ENCODE measurements at places on chromosomes 16 and 17.

GRCh38 chr16:78892951-78893733, 707.4 kb downstream of the MAF start:
- no peak for DNase-seq

DNA sequence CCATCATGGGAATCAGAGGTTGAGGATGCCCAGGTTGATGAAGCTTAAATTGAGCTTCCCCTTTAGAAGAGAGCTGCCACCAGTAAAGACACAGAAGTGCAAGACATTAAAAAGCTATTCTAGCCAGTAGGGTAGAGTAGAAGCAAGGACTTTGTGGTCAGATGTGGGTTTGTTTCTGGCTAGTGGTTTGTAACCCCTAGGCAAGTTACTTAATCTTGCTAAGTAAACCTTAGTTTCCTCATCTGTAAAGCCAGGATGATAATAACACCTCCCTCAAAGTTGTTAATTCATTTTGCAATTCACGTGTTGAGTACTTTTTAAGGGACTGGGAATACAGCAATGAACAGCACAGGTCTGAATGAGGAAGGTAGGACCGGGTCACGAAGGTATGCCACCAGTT, 3.6 kb downstream of the SNTB2 start:
- DNase-seq: no peak

- DNase-seq: no peak
Observed at GRCh38 chr16:2361129-2361528, 20.6 kb upstream of the ABCA3 start.

- no peak for DNase-seq
Observed at GRCh38 chr16:85289760-85290625, 177.7 kb upstream of the CIBAR2 start.

Measured in stimulated activated CD4-positive, alpha-beta T cell treated with anti-CD3 and anti-CD28 coated beads, Interleukin-12 subunit alpha, Interleukin-12 subunit beta, amount 100 ng/mL, for 24 hours (primary cell).